NCI-H748 treated with DMSO at 0.1 percent for 48 hours (cell line): ENCODE measurements at places on chromosomes 4 and X.

DNA sequence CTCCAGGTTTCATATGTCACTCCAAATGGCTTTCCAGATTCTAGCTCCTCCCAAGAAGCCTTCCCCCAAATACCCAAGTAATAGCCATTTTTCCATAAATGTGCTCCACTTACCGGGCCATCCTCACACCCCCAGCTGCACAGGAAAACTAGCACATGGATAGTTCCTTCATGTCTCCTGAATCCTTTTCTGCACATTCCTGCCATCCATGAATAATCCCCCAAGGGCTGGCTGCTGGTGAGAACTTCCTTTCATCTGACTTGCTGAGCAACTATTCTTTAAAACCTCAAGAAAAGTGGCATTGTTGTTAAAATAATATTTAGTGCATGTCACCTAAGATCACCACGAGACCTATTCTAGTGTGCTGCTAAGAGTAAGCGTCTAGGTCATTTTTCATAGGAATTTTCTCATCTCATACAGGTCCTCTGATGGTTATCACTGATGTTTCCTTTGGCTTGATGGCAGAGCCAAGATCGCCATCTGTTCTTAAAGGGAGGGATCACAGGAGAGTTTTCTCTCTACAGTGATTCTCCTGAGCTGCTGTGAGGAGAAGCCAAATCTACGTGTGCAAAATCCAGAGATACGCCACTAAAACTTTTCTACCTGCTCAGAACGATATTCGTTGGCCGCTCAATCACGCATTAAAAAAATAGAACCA is 71.3 kb downstream of the MAP3K15 start:
- no peak for DNase-seq

DNA sequence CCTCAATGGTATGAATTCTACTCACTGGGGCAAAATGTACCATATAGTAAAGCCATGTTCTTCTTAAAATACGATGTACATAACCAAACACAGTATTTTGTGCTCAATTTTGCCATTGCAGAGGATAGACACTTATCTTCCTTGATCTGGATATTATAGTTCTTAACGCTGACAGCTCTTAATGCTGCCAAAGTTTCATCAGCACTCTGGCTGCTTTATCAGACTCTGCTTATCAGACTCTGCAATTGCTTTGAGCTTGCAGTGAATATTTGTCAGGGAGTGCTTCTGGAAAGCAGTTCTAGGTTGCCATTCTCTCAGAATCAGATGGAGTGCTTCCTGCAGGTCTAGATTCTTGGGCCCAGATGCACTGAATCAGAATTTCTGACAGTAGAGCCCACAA is 863.1 kb downstream of the CCSER1 start:
- no peak for DNase-seq

DNA sequence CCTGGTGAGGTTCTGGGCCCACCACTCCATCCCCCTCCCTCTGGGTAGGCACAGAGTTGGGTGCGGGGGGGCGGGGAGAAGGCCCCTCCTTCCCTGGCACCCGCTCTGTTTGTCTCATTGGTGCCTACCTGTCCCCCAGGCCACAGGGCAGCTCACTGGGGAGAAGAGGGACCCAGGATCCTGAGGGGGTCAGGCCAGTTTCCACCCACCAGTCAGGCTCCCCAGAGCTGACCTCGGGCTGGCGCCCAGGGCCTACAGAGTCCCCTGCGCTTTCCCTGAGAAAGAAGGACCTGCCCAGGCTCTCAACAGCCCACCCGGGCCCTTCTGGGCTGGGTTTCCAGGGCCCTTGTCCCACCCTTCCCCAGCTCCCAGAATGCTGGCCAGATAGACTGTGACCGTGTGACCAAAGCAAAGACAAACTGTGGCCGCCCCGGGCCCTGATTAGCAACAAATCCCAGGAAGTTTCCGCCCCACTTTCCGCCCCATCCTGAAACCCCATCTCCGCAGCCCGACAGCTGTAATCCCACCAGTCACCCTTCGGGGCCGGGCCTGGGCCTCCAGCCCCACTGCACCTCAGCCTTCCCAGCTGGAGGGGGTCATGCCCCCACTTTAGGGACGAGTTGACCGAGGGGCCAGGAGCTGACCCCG is 33.8 kb upstream of the FGFR3 start:
- no peak for DNase-seq

DNA sequence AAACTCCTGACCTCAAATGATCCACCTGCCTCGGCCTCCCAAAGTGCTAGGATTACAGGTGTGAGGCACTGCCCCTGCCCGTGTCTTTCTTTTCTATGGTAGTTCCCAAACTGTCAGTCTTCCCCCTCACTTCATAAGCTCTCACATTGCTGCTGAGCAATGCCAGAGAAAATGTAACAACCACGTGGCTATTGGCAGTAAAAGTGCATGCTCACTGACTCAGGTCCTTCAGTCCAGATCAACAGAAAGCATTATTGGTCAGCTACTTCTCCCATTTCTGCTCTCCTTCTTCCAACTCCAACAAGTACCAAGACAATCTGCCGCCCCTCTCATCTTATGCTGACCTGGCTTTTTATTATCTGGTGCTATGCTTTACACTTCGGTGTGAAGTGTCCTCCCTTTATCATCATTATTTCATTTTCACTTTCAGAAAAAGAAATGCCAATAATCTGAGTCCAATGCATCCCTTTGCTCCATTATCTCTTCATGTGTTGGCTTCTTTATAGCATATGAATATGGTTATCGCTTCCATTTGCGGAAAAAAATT is 133.8 kb upstream of the UGT8 start:
- no peak for DNase-seq

- DNase-seq = no peak
Observed at GRCh38 chrX:154828016-154828408, 6.5 kb downstream of the SMIM9 start.

DNA sequence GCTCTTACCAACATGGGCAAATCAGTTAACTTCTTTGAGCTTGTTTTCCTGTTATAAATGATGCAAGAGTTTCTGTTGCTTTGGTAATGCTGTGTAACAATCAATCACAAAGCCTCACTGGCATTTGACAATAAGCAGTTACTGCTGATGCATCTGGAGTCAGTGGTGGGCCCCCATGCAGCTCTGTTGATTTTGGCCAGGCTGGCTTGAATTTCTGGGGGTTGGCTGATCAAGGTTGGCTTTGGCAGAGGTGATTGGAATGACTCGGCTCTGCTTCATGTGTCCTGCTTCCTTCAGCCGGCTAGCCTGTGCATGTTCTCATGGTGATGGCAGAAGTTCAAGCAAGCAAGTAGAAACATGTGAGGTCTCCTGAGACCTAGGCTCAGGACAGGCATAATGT is 90.4 kb downstream of the PHEX start:
- DNase-seq = no peak

- DNase-seq = peak; percentile 54
Observed at GRCh38 chrX:20378233-20378920, 111.7 kb upstream of the RPS6KA3 start.

- DNase-seq = no peak
Observed at GRCh38 chr4:70380578-70380977, 2.4 kb upstream of the SMR3B start.

DNA sequence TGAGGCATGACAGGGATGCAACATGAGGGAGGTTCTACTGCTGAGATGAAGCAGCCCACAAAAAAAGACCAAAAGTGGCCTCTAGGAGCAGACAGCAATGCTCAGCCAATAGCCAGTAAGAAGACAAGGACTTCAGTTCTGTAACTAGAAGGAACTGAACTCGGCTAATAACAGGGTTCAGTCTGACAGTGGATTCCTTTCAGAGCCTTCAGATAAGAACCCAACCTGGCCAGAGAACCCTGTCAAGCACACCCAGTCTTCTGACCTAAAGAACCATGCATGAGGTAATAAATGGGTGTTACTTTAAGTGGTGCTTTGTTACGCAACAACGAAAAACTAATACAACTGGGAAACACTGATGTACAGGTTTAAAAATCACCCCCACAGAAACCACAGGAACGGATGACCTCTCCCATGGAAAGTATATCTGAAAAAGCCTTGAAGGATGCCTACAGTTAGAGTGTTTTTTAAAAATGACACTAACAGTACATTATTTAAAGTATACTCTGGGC is 94.6 kb downstream of the PAPSS1 start:
- DNase-seq = no peak

DNA sequence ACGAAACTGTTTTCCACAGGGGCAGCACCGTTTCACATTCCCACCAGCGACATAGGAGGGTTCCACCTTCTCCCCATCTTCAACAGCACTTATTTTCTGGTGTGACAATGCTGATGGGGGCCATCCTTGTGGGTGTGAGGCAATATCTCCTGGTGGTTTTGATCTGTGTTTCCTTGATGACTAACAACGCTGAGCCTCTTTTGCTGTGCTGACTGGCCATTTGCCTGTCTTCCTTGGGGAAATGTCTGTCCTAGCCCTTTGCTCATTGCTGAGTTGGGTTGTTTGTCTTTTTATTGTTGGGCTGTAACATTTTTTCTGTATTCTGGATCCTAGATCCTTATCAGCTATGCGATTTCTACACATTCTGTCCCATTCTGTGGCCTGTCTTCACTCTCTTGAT is 33.7 kb downstream of the ATP2B3 start:
- DNase-seq = no peak

DNA sequence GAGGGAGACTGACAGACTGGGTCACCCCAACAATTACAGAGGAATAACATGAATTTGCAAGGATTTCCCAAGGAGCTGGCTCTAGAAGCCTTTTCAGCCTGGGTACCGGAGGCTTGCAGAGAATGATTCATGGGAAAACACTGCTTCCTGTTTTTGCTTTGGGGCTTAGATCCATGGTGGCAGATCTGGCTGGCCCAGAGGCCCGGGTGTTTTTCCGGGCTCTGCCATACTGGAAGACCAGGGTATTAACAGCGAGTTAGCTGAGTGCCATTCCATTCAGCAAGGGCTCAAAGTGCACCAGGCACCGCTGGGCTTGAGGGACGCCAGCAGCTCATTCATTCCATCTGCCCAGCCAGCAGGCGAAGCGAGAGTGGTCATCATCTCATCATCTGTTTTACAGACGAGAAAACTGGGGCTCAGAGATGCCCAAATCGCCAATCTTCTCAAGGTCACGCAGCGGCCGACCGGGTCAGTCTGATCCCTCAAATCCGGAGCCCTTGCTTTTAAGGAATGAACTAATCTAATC is 1.3 kb downstream of the WDR1 start:
- DNase-seq = no peak

GRCh38 chr4:57117491-57117890 is 7.3 kb upstream of the IGFBP7 start:
- DNase-seq = no peak

DNA sequence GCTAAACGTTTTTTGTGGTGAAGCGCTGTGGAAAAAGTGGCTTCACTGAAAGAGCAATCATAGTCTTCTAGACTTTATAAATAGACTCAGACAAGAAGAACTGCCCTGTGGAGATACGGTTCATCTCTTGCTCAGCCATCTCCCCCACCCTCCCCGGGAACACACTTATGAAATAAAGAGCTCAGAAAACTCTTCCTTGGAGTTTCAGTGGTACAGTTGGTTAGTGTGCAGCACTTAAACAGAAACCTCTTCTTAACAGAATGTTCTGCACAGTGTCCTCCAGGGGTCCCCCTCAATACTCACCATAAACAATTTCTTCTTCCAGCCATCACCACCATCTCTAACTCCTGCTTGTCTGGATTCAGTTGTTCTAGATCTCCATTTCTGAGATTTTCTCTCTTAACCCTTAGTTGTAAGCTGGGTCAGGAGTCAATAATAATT is 313.0 kb downstream of the ARHGAP10 start:
- no peak for DNase-seq

GRCh38 chr4:101596781-101597552 is 193.6 kb upstream of the BANK1 start:
- DNase-seq = no peak

GRCh38 chr4:140807491-140808252 is 51.5 kb upstream of the TBC1D9 start:
- no peak for DNase-seq

DNA sequence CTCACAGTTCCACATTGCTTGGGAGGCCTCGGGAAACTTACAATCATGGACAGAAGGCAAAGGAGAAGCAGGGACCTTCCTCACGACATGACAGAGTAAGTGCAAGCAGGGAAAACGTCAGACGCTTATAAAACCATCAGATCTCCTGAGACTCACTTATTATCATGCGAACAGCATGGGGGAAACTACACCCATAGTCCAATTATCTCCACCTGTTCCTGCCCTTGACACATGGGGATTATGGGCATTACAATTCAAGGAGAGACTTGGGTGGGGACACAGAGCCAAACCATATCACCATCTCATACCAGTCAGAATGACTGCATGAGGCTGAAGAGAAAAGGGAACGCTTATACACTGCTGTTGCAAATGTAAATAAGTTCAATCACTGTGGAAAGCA is 1066.9 kb upstream of the PCDH7 start:
- DNase-seq = no peak

DNA sequence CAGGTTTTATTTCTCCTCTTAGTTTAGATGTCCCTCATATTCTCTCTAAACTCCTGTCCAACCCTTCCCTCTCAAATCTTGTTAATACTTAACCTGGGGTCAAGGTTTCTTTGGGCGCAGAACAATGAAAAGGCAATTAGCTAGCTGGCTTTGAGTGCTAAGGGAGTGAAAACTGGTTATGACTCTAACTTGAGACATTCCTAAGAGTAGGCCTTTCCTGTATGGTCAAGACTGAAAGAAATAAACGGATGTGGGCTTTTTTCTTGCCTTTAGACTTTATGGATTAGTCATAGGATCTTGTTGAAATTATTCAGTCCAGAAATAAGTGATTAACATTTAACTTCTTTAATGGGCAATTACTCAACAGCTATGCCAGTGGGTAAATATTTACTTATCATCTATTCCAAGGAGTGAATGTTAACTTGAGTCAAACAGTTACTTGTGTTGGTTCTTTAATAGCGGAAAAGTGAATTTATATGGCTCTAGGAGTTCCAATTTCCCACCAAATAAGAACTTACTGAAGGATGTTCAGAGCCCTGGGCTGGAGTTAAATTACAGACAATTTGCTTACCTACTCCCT is 141.7 kb upstream of the SCML1 start:
- no peak for DNase-seq

DNA sequence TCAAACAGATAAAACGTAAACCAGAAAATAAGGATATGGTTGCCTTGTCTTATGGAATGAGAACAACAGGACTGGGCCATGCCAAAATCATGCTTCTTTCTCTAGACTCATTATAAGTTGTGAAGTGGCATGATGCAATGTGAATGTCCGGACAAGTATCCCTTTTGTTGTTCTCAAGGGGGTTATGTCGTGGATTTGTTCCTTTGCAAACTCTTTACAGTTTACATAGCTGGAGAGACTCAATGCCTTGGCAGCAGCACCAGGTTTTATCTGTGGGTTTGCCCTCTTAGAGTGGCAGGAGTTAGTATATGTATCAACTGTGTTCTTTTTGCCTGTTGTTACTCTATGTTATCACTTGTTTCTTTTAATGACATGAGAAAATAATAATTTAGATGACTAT is 41.4 kb downstream of the SPRY1 start:
- DNase-seq = no peak

DNA sequence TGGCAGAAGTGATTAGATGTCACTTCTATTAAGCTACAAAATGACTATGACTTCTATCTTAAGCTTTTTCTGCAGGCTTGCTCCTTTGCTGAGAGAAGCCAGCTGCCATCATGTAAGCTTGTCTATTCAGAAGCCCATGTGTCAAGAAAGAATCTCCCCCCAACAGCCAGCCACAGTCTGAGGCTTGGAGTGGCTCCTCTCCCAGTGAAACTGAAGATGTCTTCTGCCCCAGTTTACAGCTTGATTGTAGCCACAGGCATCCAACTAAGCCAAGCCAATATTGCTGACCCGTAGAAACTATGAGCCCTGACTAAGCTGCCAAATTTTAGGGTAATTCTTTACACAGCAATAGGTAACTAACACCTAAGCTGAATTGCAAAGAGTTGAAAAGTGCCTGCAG is 26.7 kb upstream of the SLC10A7 start:
- no peak for DNase-seq
